Dermis blood vessel endothelial cell (primary cell): ENCODE measurements at places on chromosomes 1 and 21. TPM values are rescaled to one million over a fixed set of nuclear protein-coding genes. Genes with fewer than 3 reads are reported as not detected.

- no peak for DNase-seq
These were observed 2.3 kb downstream of the EPS8L3 start for GRCh38 chr1:109761227-109762038.

GRCh38 chr21:42784896-42785451 lies 94.4 kb downstream of the WDR4 start:
- DNase-seq = no peak

GRCh38 chr1:202850593-202851362 lies 38.2 kb downstream of the RABIF start:
- no peak for DNase-seq

The AMY1C gene
- not detected in 2 replicates for total RNA-seq
